ENCODE measurements at places on chromosomes 12 and 14.

DNA sequence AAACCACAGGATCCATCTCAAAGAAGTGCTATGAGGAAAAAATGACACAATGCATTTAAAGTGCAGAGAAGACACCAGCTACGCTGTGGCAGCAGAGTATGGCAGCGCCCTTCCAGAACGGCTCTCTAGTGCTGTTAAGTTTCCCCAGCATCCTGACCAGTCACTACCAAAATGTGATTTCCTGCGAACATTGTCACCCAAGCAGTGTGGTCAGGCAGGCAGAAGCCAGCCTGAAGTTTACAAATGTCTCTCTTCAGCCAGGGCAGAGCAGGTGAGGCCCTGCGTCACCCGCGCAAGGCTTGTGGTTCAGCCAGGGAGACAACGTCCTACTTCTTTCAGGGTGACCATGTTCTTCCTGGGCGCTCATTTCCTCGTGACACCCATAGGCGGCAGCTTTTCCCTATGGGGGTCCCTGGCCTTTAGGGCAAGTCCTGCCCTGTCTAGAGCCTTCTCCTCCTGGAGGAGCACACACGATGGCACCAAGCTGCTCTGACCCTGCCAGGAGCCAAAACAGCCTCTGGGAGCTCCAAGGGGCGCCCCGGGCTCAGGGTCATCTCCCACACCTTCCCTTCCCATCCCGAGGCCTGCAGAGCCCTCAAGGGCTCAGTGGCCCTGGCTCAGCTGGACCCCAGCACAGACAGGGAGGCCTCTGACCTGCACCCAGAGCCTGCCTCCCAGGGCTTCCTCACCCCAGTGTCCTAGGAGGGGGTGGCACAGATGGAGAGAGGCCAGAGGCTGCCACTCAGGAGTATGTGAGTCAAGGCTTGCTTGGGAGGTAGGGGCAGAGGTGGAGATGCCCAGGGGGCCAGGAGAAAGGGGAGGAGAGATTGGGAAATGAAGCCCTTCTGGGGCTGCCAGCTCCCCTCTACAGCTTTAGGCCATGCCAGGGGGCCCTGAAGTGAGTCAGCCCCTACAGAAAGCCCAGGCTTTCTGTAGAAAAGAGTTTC lies 41.9 kb downstream of the PSMA6 start:
- no peak for DNase-seq

DNA sequence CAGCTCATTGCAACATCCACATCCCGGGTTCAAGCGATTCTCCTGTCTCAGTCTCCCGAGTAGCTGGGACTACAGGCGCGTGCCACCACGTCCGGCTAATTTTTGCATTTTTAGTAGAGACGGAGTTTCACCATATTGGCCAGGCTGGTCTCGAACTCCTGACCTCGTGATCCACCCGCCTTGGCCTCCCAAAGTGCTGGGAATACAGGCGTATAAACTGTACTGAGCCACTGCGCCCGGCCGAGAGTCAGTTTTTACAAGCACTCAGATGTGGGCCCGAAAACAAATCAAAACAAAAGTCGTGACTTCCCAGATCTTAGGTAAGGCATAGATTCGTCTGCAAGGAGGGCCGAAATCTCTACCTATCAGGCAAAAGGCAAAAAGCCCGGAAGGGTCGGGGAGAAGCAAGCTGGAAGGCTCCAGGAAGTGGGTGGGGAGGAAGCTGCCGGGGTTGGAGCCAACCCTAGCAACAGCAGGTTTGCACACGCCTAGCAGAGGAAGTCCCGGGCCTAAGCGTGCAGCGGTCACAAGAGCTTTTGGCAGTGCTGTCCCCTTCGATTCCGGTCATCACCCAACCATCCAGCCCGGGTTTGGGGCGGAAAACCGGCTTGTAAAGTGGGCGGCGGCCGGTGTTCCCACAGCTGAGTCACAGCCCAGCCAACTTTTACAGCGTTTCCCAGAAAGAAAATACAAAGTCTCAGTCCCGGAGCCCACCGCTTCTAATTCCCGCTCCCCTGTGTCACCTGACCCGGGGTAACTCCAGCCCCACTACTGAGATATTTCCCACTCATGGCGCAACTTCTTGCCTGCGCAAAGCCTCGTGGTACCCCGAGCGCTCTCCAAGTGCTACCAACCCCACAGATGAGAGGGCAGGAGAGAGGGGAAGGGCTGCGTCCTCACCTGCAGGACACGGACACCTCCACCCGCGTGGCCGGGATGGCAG lies 583 bp downstream of the CPNE8 start:
- DNase-seq = peak; percentile 57

GRCh38 chr12:78420991-78421390 lies 443.6 kb upstream of the SYT1 start:
- DNase-seq = no peak

DNA sequence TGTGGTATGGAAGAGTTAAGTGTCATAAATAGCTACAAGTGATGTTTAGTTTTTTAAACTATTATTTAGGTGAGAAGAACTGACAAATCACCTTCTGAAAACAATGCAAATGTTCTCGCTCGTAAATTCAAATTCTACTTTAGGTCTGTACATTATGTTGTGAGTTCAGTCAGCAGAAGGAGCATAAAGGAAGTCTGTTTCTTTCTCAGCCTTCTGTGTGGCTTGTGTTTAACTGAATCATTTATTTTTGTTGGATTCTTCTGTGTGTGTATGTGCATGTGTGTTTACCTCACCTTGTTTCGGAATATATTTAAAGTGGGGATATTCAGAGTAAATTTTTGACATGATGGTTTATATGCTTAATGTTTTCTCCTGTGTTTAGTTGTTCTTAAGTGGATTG lies 285.9 kb downstream of the TMTC2 start:
- no peak for DNase-seq

DNA sequence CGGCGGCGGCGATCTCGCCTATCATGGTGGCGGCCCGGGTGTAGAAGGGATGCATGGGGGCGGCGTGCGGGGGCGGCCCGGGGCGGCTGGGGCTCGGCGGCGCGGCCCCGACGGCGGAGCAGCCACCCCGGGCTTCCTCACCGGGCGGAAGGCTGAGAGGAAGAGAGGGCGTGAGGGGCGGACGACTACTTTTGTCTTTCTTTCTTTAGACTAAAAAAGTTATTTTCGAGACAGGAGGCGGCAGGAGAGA lies 240 bp downstream of the BTG1 start:
- no peak for DNase-seq

DNA sequence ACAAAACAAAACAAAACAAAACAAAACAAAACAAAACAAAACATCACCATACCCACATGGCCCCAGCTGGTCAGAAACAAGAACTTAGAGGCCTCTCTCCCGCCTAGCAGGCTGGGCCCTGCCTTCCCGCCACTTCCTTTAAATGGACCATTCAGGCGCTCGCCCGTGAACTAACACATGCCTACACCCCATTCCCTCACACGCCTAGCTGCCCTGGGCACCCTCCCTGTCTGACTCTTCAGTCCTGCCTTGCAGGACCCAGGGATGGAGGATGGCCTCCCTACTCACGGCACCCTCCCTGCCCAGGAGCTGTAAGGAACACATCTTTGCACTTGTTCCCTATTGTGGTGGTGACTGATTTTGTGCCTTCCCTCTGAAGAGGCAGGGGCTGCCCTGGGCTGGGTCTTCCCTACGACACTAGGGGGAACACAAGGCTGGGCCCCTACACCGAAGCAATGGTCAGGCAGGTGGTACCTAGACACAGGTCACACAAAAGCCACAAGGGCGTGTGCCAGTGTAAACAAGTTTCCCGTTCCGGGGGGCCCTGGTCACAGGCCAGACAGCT lies 21.5 kb downstream of the P2RX2 start:
- no peak for DNase-seq

DNA sequence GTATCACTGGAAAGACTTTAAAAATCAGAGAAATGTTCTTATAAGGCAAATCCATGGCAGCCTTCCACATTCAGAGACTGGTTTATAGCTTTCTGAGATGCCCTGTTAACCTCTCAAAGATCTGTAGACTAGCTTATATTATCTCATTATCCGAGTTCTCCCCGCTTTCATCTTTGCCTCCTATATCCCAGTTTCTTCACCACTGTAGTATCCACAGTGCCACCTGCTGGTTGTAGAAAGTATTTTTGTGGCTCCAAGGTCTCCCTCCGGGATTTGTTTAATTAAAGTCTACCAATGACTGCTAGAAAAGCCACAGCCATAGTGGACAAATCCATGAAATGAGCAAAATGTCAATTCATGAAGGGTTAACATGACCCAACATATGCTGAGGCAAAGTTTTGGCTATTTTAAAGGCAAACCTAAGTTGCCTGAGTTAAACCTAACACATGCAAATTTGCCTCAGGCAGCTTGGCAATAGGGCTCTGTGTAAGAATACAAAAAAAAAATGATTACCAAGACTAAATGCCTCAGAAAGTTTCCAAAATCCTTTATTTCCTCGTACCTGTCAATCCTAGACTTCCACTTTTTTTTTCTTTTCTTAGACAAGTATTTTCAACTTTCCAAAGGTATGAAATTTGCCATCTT lies 218.8 kb upstream of the BMP4 start:
- DNase-seq = no peak

DNA sequence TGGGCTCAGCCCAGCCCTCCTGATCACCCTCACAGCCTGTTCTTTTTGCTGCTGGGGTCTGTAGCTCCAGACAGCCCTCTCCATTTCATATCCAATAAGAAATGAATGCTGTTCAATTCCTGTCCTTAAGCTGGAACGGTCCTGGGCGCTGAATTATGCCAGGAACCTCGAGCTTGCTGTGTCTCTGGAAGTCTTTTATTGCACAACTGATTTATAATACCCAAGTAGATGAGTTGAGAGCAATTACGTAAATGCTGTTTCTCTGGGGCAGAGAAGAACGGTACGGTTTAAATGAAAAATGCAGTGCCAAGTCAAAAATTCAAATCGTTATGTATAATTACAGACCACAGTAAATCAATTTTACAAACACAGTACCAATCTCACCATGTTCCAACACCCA lies 161.0 kb downstream of the SAMD4A start:
- DNase-seq = no peak

GRCh38 chr12:59320112-59320511 lies 275.7 kb upstream of the SLC16A7 start:
- DNase-seq = no peak

DNA sequence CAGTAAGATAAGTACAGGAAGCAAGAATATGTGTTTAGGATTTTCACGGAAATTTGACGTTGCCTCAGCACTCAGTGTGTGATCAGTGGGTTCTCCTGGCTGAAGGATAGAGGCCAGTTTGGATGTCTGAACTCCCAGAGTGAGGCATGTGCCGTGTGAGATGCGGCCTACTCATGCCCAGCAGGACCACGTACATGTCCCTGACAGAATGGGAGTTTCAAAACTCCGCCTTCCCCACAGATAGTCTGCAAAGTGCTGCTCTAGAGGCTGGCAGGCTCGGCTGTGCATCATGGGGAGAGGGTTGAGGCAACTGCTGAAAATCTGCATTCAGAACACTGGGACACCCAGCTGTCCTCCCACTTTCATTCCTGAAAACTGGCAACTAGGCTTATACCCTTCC lies 58.3 kb downstream of the NINJ2 start:
- DNase-seq = no peak

DNA sequence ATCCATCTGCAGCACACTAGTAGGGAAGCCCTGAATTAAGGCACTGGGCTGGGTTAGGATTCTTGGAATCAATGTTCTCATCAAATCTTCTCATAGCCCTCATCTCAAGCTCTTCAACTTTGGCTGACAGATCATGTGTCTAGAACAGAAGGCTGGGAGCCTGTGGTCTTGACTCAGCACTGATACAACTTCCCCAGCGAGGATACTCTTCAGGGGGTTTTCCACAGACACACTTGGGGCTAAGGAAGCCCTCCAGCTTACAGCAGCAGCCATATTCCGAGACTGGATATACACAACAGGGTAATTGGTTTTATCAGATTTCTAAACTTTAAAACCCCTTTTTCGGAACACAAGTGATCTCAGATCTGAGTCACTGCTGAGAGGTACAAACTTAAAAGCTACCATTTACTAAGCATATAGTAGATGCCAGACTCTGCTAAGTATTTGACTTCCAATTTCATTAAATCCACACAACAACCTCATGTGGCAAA lies 3.5 kb downstream of the FMNL3 start:
- DNase-seq = no peak

DNA sequence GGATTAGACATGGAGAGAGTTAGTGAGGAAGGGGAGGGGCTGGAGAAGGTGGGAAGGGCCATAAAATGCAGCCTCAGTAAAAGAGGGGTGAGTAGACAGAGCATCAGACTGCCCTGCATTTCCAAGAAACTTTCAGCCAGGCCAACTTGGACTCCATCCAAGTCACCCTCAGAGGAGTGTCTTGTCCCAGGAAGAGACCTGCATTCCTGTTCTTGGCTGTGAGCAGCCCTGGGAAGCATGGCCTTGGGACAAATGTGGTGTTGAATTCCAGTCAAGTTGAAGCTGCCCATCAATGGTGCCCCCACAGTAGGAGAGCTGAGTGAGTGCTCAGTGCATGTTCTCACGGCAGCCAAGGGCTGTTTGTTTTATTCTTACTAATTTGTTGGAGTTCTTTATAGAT lies 35.0 kb upstream of the TUNAR start:
- DNase-seq = no peak
